Fibroblast of skin of left biceps (primary cell): ENCODE measurements at places on chromosomes 3 and 15.

DNA sequence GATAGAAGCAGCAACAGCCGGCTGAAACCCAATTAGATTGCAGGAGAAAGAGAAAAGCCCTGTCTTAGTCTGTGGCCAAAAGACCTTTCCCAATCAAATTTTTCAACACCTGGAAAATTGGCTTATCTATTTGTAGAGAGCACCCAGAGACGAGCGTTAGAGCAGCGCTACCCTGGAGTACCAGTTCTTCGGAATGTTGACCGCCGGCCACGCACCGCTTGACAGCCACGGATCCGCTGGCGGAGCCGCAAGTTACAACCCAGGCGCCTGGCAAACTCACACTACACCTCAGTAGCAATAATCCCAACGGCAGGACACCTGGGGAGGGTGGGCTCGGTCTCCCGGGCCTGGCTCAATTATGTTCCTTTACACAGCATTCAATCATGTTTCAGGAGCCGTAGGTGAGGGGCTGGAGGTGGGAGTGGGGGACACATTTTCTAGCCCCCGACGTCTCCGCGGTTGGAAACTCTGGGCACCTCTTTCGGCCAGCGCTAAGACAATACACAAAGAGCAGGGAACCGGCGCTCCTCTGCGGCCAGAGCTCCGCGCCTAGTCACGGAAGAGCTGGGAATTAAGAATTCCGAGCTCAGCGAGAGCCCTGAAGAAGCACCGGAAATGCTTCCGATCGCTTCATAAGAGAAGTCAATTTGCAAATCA, 1.2 kb downstream of the MB21D2 start:
- DNase-seq, result no peak

DNA sequence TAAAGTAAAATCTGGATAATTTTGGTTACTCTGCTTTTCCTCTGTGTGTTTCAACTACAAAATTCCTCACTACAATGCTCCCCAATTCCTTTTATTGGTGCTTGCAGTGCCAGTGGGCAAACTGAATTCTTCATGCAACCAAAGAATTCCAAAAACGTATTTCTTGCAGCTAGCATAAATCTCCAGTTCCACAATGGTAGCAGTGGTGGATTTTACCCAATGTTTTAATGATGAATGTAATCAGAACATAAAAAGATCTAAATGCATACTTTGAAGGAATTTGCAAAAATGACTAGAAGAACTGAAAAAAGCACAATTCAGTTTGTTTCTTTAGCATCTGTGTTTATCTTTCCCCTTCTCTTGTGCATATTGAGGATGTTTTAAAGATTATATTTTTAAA, 359.6 kb upstream of the TPRG1 start:
- no peak for DNase-seq

DNA sequence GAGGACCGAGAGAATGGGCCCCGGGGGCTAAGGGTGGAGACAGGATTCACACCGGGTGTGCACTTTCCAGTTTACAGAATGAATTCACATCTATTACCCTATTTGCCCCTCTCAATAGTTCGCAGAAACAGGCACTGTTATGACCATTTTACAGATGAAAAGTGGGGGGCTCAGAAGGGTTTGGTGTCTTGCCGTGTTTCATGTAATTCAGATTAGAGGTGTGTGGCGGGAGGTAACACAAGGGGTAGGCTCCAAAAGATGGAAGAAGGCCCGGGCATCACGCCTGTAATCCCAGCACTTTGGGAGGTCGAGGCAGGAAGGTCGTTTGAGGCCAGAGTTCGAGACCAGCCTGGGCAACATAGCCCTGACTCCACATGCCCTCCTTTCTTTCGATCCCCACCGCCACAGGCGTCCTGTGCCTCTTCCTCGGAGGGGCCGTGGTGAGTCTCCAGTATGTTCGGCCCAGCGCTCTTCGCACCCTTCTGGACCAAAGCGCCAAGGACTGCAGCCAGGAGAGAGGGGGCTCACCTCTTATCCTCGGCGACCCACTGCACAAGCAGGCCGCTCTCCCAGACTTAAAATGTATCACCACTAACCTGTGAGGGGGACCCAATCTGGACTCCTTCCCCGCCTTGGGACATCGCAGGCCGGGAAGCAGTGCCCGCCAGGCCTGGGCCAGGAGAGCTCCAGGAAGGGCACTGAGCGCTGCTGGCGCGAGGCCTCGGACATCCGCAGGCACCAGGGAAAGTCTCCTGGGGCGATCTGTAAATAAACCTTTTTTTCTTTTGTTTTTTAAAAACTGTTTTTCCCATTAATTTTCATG, 3.4 kb downstream of the DUOXA2 start:
- no peak for DNase-seq

DNA sequence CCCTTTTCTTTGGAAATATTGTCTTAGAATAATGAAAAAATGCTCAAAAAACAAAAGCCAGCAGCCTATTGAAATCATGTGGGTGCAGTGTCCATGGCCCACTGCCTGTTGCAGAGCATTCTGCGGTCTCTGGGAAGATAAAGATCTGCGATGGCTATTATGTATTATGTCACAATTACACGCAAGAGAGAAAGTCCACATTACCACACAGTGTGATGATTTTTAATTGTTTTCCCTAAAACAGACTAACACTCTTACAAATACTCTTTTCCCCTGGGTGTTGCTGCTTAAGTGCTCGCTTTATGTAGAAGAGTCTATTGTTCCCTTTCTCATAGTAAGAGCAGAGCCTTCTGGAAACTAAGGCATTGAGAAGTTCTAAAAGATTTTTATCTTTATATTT, 32.2 kb downstream of the SSR3 start:
- DNase-seq, result no peak

DNA sequence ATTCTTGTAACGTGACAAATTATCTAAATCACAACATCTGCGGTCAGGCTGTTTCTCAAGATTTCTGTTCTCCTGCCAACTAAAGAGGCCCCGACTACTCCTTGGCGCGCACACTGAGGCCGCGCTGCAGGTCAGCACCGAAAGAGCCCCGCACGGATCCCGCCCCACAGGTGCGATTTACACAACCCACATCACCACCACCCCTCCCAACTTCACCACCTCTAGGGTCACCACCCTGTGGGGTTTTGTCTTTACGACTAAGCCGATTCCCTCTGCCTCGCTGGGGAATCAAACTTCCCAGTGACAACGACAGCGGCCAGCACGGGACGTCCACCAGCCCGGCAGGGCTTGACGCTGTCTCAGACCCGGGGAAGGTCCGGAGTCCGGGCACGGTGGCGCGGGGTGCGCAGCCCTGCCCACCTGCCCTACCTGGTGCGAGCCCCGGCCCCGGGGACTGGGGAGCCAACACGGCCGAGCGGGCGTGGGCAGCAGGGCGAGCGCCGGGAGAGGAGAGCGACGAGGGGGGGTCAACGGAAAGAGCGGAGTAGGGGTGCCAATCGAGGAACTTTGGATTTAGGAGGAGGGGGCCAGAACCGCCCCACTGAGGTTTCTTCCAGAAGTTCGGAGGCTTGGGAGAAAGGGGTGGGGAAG, 764 bp downstream of the UACA start:
- DNase-seq, result no peak

GRCh38 chr3:10600296-10600714, 94.9 kb upstream of the ATP2B2 start:
- no peak for DNase-seq

- no peak for DNase-seq
Observed at GRCh38 chr3:64619216-64619615, 68.6 kb downstream of the ADAMTS9 start.

GRCh38 chr3:39075910-39076309, 24.1 kb downstream of the WDR48 start:
- no peak for DNase-seq

GRCh38 chr3:105351821-105352220, 14.9 kb upstream of the ALCAM start:
- no peak for DNase-seq

GRCh38 chr3:177523067-177523675, 325.9 kb upstream of the TBL1XR1 start:
- DNase-seq, result no peak

DNA sequence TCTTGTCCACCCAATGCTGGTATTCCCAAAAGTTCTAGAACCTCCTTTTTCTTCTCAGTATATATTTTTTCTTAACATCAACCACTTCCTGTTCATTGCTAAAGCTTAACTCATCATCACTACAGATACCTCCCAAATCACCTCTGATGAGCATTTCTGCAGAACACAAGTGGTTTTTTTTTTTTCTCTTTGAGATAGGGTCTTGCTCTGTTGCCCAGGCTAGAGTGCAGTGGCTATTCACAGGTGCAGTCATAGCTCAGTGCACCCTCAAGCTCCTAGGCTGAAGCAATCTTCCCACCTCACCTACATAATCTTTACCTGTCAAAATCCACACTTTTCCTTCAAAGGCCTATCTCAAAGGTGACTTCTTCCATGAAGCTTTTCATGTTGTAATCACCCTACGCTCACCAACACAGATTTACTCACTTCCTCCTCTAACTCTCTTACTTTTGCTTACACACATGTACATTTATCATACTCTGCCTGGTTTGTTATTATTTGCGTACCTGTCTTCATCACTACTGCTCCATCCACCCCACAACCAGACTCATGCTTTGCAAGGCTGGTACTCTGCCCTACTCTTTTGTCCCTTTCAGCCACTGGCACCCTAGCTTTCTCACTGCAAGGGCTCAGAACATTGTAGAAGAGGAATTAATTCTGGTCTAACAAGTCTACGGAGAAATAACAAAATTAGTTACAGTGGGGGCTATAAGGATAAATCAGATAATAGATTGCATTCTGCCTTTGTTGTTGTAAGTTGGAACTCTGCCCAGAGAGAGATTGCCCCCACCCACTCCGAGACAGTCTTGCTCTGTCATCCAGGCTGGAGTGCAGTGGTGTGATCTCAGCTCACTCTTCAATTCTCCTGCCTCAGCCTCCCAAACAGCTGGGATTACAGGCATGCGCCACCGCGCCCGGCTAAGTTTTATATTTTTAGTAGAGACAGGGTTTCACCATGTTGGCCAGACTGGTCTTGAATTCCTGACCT, 27.5 kb downstream of the HERC1 start:
- DNase-seq, result no peak

GRCh38 chr3:194777729-194778128, 92.0 kb downstream of the FAM43A start:
- DNase-seq, result no peak

- no peak for DNase-seq
Observed at GRCh38 chr3:10855871-10856662, 40.0 kb downstream of the SLC6A11 start.

GRCh38 chr3:143266927-143267326, 147.4 kb downstream of the CHST2 start:
- DNase-seq, result no peak

- DNase-seq, result no peak
Observed at GRCh38 chr15:58095415-58095814, 29.9 kb upstream of the ALDH1A2 start.

- DNase-seq, result no peak
Observed at GRCh38 chr3:69364354-69364753, 21.5 kb downstream of the FRMD4B start.

- no peak for DNase-seq
Observed at GRCh38 chr15:78195735-78196201, 38.6 kb downstream of the ACSBG1 start.

GRCh38 chr3:45991341-45991740, 4.3 kb downstream of the FYCO1 start:
- no peak for DNase-seq

DNA sequence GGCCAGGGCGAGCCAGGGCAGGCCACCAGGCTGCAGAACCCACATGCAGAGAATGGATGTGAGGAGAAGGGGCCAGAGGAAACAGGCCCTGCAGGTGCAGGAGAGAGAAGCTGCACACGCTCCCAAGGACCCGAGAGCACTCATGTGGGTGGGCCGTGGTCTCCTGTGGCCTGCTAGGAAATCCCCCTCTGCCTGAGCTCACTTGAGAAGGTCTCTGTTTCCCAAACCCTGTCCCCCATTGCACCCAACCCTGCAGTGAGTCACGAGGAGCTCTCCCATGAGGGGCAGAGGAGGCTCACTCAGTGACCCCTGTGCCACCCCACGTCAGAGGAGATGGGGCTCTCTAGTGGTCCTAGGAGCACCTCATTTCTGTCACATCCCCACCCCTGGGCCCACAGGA, 111.1 kb downstream of the KLF13 start:
- DNase-seq, result no peak

DNA sequence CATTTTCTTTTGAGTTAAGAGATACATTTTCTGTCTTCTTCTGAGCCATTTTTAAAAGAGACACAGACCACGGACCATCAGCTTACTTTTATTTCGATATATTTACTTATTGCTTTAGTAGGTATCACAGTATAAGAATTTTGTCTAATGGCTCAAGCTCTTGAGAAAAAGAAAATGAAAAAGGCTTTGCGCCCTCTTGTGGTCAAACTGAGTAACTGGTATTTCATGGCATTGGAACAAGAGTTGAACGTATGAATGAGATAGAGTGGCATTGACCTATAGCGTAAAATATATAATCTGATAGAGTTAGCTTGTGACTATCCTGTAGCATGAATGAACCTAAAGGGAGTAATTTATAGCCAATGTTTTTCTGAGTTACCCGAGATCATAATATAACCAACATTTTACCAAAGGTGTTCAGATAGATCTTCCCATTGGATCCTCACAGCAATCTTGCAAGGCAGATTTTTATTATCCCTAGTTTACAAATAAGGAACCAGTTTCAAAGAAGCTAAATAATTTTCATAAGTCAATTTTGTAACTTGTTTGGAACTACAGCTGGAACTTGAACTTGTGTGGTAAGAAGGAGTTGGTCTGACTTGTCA, 154.6 kb downstream of the POLR2M start:
- peak; percentile 30 for DNase-seq

DNA sequence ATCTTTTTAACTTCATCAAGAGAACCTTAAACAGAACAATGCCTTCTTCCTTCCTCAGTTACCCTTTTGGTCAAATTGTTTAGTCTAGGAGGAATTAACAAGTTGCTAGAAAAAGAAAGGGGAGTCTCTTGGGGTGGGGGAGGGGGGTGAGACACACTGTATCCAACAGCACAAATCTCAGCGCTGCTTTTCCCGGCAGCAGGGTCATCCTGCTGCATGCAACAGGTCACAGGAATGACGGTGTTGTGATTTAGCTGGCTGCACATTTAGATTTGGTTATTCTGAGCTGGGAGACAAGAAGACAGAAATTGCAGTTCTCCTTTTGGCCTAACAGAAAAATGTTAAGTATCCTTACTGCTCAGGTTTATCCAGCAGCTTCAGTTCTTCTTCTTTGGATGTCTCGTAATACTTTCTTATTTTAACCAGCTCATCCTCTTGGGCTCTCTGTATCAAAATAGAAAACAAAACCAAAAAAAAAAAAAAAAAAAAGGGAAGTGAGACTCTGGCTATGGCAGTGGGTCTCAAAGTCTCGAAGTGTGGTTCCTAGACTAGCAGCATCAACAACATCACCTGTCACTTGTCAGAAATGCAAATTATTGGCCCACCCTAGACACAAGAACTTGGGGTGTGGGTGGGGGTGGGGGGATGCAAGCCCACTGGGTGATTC, 190.5 kb downstream of the GREM1 start:
- no peak for DNase-seq

- no peak for DNase-seq
Observed at GRCh38 chr15:68830141-68830785, 9.6 kb upstream of the ANP32A start.

DNA sequence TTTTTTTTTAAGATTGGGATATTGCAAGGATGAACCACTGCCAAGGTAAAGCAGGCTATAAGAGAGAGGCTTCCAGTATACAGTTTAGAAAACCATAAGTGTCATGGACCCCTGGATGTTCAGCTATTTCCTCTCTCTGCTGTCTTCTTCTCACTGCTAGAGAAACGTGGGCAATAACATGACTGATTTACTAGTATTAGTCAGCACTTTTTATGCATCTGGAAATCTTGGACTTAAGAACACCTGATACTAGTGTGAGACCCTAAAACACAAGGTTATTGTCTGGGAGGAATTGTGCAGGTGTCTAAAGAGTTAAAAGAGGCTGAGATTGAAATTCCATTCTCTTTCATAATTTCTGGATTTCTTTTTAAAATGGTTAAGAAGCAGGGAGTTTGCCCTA, 460.6 kb upstream of the MCTP2 start:
- DNase-seq, result no peak
